ENCODE measurements at places on chromosomes 11 and 22.

- no peak for DNase-seq
Observed at GRCh38 chr22:47631571-47632102, 869.2 kb downstream of the TBC1D22A start.

- peak; percentile 28 for DNase-seq
Observed at GRCh38 chr11:6315811-6316425, 4.4 kb downstream of the CAVIN3 start.

DNA sequence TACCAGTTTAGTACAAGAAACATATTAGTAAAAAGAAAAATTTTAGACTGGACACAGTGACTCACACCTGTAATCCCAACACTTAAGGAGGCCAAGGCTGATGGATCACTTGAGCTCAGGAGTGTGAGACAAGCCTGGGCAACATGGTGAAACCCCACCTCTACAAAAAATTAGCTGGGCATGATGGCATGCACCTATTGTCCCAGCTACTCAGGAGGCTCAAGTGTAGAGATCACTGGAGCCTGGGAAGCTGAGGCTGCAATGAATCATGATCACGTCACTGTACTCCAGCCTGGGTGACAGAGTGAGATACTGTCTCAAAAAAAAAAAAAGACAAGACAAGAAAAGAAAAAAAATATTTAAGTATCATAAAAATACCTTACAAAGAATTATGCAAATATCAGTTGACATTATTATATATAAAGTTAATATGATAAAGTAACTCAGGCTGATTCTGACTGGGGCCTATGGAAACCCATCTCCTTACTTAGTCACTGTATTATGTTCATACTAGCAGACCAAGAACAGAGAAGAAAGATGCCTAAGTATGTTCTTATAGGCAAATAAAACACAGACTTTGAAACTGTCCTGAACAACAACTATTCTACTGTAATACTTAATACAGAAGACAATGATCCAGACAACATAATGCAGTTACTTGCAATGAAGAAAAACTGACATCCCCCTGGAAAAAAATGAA, 27.3 kb downstream of the FAM168A start:
- DNase-seq, result no peak

DNA sequence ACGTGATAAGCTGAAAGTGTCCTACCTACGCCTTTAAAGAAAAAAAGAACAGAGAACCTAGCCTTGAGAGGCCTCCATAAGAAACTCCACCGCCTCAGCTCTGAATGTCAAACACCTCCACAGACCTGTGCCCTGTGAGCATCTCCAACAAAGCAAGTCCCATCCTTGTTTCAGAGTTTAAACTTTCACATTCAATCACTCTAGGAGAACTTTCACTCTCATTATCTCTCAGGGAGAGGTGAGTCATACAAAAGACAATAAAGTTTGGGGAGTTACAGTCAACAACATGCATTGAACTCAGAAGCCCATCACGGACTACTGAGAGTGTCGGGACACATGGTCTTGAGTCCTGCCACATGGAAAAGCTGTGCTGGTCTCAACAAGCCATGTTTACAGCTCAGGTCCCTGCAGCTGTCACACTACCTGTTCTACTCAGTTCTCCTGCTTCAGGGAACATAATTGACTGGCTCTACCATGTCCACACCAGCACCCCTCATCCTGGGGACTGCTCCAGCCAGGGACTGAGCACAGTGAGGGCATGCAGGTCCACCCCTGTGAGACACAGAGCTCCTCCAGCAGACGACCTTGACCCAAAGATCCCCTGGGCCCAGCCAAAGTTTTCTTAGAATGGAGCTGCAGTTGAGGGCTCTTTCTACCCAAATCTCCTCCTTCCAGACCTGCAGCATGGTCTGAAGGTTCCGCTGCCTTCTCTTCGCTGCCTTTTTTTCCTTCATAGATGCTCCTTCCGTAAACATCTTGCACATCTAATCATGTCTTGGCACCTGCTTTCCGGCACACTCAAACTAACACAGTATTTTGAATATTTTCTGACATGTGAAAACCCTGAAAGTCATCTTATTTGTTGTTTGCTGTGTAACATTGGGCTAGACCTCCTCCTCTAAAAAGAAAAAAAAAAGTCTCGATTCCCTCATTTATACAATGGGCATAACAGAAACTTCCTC, 114.9 kb downstream of the ETS1 start:
- DNase-seq, result no peak

GRCh38 chr22:24207264-24208011, 26.2 kb downstream of the SUSD2 start:
- no peak for DNase-seq

DNA sequence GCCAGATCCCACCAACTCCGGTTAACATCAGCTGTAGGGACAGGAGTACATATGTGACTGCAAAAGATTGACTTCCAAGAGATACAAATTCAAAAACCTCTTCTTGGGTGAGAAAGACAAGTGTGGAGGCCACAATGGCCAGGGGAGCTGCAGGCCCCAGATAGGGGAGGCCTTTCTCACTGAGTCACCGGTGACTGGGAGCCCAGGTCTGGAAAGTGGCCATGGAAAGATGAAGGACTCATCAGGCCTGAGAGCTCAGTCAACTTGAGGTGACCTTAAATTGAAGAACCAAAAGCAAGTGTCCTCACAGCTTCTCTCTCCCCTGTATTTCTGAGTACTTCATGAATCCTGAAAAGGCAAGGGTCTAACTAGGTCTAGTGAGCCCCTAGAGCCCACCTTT, 90.4 kb upstream of the CLPB start:
- DNase-seq, result no peak

DNA sequence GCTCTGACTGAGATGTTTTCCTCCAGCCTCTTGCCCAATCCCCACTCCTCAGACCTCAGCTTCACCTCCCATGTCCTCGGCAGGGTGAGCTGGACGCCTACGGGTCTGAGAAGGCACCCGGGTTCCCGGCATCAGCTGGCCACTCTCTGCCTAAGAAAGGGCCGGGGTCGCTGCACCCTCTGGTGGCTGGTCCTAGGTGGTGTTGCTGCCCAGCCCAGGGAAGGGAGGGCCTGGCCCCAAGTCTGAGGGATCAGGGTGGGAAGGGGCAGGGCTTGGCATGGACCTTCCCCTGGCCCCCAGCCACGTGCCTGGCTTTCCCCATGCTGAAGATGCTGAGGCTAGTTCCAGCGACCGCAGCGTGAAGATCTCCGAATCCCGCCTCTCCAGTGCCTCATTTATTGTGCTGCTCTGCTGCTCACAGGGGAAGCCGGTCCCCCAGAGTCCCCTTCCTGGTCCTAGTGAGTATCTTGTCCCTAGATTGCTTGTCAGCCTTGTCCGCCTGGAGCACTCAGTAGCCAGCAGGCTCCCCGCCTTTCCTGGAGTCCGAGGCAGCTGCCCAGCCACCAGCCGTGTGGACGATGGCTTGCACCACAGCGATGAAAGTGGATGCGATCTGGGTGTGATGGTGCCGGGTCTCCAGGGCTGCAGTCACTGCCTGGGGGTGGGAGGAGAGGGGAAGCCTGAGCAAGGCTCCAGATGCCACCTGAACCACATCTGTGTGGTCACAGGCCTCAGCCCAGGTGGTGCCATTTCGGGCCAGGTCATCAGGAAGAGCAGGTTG, 2.9 kb upstream of the GGT5 start:
- DNase-seq, result peak; percentile 59

GRCh38 chr11:113773092-113773415, 438 bp downstream of the ZW10 start:
- no peak for DNase-seq
